Stimulated activated CD8-positive, alpha-beta memory T cell treated with anti-CD3 and anti-CD28 coated beads, Interleukin-7, amount 100 ng/mL, for 1 hour (primary cell): ENCODE measurements at places on chromosomes 1 and 21.

DNA sequence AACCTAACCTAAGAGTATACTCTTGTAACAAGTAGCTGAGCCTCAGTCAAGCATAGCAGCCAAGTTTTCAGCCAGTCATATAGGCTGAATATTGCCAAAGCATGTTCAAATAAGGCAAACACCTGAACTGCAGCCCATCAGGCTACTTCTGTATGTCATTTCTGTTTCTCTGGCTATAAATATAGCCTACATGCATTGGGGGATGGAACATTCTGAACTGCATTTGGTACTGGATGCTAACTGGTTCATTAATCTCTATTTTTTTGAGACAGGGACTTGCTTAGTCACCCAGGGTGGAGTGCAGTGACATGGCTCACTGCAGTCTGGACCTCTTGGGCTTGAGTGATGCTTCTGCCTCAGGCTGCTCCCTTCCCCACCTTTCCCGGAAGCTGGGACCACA, 37.3 kb downstream of the MAST2 start:
- DNase-seq, result no peak

GRCh38 chr1:183554577-183554976, 35.7 kb downstream of the NCF2 start:
- DNase-seq, result no peak

DNA sequence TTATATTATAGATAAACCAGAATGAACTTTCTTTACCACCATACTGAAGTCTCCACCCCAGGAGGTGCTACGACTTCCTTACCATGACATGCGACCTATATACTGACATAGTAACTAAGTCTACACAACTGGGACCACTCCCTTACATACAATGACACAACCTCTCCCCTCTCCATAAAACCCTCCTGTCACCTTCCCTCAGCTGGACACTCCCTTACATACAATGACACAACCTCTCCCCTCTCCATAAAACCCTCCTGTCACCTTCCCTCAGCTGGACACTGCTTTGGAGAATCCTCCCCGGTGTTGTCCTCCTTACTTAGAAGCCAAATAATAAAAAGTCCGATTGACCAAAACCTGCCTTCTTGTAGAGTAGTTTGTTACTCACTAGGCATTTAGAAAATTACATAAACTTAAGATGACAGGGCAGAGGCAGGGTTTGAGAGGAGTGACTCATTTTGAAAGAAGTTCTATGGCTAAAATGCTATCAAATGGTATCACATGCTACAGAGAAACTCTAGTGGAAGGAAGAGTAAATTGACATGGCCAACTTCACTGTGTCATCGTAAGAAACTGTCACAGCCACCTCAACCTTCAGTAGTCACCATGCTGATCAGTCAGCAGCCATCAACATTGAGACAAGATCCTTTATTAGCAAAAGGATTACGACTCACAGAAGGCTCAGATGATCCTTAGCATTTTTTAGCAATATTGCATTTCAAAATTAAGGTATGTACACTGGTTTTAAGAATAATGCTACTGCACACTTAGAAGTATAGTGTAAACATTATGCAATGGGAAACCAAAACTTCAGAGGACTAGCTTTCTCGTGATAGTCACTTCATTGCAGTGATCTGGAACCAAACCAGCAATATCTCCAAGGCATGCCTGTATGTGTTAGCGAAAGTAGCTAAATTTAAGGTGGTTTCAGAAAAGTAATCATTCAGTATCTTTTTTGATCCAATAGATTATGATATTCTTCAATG, 56.4 kb downstream of the AHCTF1 start:
- no peak for DNase-seq

DNA sequence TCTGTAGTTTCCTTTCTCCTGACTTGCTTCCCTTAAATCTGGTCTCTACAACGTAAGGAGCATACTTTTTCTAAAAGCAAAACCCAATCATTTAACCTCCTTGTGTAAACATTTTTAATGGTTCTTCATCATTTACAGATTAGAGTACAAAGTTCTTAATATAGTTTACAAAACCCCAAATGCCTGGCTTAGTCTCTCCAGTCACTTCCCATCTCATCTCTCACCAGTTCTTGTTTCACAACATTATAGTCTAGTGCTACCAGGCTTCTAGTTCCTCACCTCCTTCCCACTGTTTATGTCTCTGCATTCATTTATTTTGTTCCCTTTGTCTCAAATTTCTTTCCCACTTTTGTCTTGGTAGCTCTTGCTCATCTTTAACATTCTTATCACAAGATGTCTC, 168.4 kb downstream of the FASLG start:
- no peak for DNase-seq

DNA sequence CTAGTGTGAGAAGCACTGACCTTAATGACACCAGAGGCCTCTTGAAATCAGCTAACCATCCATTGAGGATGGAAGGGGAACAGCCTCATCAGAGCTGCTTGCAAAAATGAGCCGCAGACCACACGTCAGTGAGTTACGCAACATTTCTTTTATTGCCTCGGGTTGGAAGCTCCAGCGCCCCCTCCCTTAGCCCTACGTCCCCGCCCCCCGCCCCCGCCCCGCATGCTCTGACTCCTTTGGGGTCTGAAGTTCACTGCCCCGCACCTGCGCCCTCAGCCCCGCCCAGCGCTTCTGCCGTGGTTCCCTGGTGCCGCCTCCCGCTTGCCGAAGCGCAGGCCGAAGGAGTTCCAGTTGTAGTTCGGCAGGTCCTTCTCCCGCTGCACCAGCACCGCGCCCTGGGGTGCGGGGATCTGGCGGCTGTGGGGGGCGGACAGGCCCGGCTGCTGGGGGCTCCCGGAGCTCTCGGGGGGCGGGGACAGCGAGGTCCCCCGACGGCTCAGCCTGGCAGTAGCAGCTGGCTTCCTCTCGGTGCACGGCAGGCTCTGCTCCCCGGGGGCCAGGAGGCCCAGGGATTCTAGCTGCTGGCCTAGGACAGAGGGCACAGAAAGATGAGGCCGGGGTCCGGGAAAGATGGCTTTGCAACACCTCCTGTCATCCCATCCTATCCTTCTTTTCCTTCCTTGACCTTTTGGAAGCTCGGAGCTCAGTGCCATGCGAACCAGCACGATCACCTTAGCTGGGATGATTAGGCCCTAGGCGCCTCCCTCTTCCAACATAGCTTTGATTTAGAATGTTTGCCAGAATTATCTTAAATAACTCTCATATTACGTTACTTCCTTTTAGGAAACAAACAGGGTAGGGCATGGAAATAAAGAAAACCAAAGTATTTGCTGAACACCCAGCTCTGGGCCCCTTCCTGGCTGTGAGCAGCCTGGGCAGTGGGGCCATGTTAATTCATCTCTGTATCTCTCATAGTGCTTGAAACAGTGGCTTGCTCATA, 5.8 kb downstream of the KISS1 start:
- no peak for DNase-seq

- DNase-seq, result no peak
These were observed 498 bp downstream of the GNAT2 start for GRCh38 chr1:109618661-109619575.

GRCh38 chr1:28890435-28890834, 23.9 kb upstream of the EPB41 start:
- no peak for DNase-seq

GRCh38 chr1:53408013-53408754, 51.0 kb upstream of the DMRTB1 start:
- DNase-seq, result no peak

- no peak for DNase-seq
These were observed 27.8 kb downstream of the ZBTB17 start for GRCh38 chr1:15948091-15948591.

GRCh38 chr21:45466330-45467220, 61.6 kb downstream of the COL18A1 start:
- DNase-seq, result no peak

DNA sequence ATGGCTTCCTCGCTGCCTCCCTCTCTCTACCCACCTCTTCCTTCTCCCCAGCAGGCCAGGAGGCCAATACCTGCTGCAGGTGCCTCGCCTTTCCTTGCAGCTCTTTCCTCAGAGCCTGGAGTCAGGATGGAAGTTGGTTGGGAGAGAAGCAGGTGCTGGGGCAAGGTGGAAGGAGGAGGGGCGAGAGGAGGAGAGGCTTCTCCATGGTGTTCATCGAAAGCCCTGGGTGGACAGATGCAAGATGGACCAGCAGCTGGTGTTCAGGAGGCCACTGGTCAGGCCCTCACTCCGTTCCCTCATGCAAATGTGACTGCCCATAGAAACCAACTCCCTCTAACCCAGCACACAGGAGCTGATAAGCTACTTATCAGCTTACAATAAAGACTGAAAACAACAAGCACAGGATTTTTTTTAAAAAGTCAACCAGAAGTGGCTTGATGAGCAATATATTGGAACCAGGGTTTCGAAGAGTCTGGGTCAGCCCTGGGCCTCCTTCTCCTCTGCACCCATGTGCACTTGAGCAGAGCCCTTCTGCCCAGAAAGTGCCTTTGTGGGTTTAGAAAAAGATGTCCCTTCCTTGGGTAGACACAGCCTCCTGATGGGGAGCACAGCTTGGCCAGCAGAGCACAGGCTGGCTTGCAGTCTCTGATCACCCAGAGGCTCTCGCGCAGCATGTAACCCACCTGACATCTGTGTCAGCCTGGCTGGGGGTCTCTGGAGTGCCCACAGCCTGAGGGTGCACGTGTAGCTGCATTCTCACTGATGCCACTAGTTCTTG, 16.6 kb upstream of the GSTM4 start:
- no peak for DNase-seq

- no peak for DNase-seq
These were observed 41.4 kb downstream of the MAB21L3 start for GRCh38 chr1:116152577-116152943.

GRCh38 chr1:62076286-62076685, 118.4 kb upstream of the L1TD1 start:
- DNase-seq, result no peak

DNA sequence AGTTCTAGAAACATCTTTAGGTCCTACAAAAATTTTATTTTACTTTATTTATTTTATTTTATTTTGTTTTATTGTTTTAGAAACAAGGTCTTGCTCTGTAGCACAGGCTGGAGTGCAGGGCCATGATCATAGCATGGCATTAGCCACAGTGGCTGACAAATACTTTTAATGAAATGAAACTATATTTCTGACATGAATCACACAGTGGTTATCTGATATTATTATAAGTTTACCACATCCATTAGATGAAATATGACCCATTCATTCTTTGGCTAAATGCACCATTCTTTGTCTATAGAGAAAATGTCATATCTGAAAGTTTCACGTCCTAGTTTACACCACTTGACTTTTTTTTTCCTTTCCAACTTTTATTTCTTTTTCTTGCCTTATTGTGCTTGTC, 613.4 kb upstream of the ADAMTS5 start:
- DNase-seq, result no peak

DNA sequence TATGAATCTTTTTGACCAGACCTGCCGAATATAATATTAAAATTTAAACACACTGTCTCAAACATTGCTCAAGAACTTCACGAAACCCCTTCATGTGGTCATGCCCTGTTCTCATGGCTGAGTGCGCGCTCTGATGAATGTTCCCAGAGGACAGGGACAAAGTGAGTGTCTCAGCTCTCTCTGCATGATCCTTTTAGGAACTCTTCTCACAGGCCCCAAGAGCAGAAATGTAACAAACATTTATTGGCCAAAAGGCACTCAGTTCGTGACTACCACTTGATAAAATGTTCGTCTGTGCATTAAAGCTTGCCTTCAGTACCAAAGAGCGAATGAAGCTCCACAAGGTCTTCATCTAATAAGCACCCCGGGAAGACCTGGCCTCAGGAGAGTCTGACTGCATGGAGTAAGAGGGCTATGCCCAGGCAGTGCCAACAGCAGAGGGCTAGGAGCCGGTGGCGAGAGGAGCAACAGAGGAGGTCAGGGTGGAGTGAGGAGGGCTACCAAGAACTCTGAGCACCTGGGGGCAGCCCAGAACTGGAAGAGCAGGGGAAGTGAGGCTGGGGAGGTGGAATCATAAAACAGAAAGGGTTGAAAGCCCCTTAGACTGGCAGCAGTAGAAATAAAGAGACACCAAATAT, 171.1 kb downstream of the RHOU start:
- no peak for DNase-seq

DNA sequence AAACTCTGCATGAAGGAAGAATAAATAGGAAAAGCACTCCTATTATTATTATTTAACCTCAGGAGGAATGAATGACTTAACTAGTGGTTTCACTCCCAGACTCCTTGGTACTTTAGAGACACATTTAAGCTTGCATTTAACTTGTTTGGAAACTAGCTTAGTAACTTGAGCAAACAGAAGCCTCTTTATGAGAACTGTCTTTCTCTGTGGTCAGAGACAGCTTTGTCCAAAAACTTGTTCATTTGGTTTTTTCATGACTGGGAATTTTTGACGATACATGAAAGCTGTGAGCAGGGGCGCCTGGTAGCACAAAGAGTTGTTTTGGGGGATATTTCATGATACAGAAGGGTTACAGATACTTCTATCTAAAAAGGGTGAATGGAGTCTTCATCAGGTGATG, 33.6 kb upstream of the VTCN1 start:
- no peak for DNase-seq

GRCh38 chr1:170660281-170660713, 3.6 kb upstream of the PRRX1 start:
- no peak for DNase-seq

- no peak for DNase-seq
These were observed 49.0 kb downstream of the LRRC53 start for GRCh38 chr1:74463333-74463988.

GRCh38 chr1:46558141-46558963, 6.9 kb upstream of the KNCN start:
- DNase-seq, result no peak

DNA sequence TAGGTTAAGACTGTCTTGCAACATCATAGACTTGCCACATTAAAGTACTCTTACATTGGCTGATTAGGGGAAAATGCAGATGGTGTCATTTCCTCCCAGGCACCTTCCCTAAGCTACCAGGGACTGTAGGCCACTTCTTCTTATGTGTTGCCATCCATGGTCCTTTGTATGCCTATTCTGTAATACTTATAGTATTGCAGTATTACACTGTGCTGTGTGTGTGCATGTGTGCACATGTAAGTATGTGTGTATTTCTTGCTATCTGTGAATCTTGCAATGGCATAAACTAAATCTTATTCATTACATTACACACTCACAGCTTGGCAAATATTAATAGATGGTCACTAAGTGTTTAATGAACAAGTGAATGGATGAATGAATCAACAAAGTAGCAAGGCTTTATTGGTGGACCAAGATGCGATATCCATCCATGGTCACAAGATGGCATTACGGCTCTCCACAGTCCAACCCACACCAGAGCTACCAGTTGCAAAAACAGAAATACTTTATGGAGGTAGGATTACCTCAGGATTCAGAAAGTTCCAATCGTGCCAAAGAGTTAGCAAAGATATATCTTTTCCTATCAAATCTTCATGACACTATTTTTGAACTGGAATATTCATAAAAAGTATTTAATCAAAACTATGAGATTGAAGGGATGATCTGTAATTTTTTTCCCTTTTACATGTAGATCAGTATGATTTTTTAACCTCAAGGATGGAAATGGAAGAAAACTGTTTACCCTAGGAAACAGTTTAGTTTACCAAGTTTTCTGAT, 160.2 kb downstream of the DENND1B start:
- DNase-seq, result no peak

GRCh38 chr1:162916407-162916806, 55.4 kb upstream of the CCDC190 start:
- no peak for DNase-seq
